ENCODE measurements at places on chromosomes 2 and 18.

DNA sequence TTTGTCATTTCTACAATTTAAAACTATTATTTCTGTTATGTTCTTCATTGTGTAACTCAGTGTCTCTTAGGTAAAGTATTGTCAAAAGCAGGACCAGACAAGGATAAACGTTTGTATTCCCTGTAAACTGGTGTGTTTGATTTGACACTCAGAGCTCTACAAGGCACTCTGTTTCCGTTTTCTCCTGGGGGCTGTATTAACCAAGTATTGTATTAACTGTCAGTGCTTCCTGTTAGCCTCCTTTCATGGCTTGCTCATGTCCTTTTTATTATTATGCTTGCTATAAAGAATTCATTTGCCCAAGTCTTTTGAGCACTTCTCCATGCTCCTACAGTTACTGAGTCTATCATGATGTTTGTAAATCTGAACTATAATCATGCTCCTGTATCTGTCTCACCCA is 323.7 kb downstream of the LPIN1 start:
- DNase-seq, result no peak

DNA sequence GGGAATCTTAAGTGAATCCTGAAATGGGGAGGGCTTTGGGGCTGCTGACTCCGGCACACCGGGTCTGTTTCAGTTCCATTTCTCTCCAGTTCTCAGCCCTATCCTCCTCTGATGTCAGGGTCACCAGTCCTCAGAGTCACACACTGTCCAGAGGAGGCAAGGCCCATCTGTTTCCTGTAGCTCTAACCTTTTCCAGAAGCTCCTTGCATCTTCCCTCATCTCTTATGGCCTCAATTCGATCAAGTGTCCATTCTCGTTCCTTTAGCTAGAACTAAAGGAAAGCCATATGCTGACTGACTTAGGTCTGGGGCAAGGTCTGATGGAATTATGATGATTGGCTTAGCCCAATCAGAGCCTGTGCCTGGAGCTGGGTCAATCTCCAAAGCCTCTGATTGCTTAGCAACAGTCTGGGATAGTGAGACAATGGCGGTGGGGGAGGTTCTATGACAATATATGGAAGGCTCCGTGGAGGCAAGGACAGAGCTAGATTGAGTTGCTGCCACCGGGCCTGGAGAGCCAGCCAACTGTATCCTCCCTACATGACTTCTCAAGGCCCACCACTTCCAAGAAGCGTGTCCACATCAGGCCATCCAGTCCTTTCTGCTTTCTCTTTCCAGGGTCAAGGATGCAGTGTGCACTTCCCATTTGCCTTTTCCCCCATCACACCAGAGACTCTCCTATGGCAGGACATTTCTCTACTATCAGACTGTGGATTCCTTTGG is 5.2 kb downstream of the ANKRD53 start:
- no peak for DNase-seq

- no peak for DNase-seq
These were observed 22.2 kb downstream of the CCDC121 start for GRCh38 chr2:27606611-27607010.

DNA sequence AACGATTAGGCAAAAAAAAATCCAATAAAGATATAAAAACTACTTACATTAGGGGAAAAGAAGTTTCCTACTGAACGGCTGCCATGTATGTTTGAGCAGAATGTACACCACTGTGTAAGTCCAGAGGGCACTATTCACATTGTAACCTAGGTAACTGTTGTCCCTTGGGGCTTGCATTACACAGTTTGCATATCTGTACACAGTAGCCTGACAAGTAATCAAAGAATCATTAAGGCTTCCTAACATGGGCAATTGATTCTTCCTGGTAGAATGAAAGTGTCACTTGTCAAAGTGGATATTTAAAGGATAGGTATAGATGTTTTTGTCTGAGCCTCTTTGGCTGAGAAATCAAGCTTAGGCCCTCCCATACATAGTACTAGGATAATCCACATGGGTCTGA is 39.1 kb downstream of the PLEK start:
- no peak for DNase-seq

GRCh38 chr2:127377262-127377661 is 10.5 kb downstream of the MAP3K2 start:
- no peak for DNase-seq

DNA sequence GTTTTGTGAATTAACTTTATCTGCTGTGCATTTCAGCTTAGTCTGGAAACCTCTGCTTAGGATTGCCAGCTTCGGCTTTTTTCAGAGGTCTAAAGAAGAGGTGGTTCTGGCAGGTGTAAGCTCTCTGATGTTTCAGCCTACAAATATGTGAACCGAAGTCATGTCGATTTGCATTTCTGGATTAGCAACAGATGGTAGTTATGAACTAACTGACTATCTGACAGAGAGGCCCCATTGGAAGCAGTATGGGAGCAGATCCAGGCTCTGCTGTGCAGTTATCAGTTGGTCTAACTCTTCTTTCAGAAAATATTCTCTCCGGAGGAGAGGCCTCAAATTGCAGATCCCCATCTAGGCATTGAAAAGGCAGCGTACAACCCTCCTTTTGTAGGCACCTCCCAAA is 32.7 kb upstream of the SPRED2 start:
- DNase-seq, result no peak
